ENCODE measurements at places on chromosomes 2 and 18.

GRCh38 chr2:85797921-85798320 is 44.1 kb downstream of the ATOH8 start:
- DNase-seq, result no peak

DNA sequence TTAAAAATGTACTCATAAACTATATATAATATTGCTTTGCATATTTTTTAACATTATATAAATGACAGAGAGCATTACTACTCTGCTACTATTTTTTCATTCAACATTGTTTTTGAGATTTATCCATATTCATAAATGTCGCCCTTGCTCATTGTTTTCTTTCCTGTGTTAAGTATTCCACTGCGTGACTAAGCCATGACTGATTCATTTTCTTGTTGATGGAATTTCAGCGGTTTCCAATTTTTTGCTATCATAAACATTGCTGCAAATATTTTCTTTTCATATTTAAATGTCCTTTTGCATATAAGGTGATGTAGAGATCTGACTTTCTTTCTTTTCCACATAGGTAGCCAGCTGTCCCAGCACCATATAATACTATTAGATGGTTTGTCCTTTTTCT is 57.6 kb downstream of the SFXN5 start:
- DNase-seq, result no peak

GRCh38 chr2:140775411-140775810 is 1355.4 kb downstream of the LRP1B start:
- no peak for DNase-seq

DNA sequence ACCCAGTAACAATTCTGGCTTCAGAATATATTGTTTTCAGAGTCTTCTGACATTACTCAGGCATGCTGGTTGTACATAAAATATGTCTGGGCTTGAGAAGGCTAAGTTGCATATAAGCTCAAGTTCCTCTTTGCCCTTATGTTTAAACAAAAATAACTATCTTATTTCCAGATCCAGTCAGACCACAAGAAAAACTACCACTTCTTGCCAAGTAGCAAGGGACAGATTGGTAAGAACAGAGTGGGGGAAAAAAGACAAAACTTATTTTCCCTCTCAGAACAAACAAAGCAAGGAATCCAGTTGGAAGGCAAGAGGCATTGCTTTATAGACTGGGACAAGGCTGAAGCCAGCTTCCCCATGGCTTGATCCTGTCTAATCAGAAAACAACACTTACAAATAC is 1036.7 kb upstream of the CELF4 start:
- no peak for DNase-seq

- DNase-seq, result no peak
Observed at GRCh38 chr2:45232818-45233217, 223.6 kb upstream of the SIX2 start.

DNA sequence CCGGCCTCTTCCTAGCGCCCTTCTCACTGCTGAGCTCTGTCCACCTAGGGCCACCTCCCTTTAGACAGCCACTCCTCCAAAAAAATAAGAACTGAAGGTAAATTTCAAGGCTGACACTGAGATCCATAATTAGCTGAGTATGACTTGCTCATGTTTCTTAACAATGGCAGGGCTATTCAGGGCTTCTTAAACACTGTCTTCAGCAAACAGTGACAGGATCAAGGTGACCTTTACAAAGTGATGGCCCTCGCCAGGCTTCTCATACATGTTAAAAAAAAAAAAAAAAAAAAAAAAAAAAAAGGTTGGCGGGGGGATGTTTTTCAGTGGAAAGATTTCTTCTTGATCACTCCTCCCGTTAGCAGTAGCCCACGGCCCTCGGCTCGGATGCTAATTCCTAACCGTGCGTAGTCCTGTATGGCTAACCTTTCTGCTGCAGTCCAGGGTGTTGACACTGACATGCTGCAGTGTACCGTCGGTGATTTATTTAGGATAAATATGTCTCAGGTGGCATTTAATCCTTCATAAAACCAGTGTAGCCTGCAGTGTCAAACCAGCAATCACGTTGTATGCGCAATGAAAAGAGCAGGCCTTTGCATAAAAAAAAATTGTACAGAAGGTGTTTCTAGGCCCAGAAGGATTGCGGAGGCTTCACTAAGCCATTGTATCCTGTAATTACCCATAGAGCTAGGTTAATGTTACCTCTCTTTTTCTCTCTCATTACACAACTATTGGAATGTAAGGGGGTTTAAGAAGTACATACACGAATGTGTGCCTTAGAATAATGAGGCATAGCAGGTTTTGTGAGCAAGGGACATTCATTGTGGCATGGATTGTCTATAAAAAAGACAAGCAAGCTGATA is 142.7 kb downstream of the PTGR3 start:
- no peak for DNase-seq

DNA sequence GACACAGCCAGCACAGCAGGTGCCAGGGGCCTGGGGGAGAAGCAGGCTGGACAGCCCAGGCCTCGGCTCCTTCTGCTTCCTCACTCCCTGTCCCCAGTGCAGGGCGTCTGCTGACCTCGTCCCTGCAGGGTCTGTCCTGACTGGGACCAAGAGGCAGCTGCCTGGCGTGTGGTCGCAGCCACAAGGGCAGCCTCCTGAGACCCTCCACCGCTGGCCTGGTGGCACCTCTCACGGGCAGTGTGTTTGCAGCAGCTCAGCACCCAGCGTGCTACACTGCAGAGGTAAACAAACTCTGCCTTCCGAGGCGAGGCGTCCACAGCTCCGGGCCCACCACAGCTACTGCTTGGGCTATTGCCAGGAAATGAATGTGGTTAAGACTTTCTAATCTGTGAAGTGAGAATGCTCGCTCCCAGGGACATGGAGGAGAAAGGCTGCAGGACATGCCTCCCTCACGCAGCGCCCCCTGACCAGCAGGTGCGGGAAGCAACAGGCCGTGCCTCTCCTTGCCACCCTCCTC is 46.1 kb upstream of the HPCAL1 start:
- no peak for DNase-seq

Measured in germinal center (tissue), 1 donor.